Gastroesophageal sphincter (tissue), 4 donors: ENCODE measurements at places on chromosomes 1 and 21. TPM values are rescaled to one million over a fixed set of nuclear protein-coding genes. Genes with fewer than 3 reads are reported as not detected.

The TRIM62 gene
- total RNA-seq, result 4.0 TPM

The LRRC71 gene
- total RNA-seq, result not detected

The NPPB gene
- total RNA-seq, result not detected

The LRRC53 gene
- not detected for total RNA-seq

The FCRL2 gene
- not detected for total RNA-seq

The TNFRSF4 gene
- total RNA-seq, result 1.3 TPM

The PGBD5 gene
- 0.50 TPM for total RNA-seq

The OR10Z1 gene
- not detected for total RNA-seq

The B3GALT5 gene
- 1.3 TPM for total RNA-seq

The PIP5K1A gene
- total RNA-seq, result 53.4 TPM
